ENCODE measurements at places on chromosomes 5 and 9. TPM values are rescaled to one million over a fixed set of nuclear protein-coding genes. Genes with fewer than 3 reads are reported as not detected.

Gene RMI1
- 8.5 TPM for total RNA-seq

Gene SPOCK1
- total RNA-seq, result not detected

Gene C5orf58
- not detected for total RNA-seq

Gene TICAM2
- total RNA-seq, result 13.3 TPM

Gene DDX4
- not detected for total RNA-seq

Gene TMEM171
- not detected for total RNA-seq

Gene NFX1
- 57.2 TPM for total RNA-seq

GRCh38 chr9:7273575-7273974 is 515.8 kb downstream of the KDM4C start:
- no peaks in the 10 kb centered on the region for H3K4me1 ChIP-seq
- no peaks in the 10 kb centered on the region for H3K36me3 ChIP-seq
- H3K4me3 ChIP-seq, result no peak overlapping the region
- no peak for DNase-seq

- no peaks in the 10 kb centered on the region for H3K36me3 ChIP-seq
- no peak overlapping the region for H3K27ac ChIP-seq
- no peak overlapping the region for H3K4me3 ChIP-seq
- H3K27me3 ChIP-seq, result peaks cover 2% of the 10 kb centered on the region
- DNase-seq, result no peak
Measured at GRCh38 chr9:114050226-114050568, 27.9 kb downstream of the AMBP start.

DNA sequence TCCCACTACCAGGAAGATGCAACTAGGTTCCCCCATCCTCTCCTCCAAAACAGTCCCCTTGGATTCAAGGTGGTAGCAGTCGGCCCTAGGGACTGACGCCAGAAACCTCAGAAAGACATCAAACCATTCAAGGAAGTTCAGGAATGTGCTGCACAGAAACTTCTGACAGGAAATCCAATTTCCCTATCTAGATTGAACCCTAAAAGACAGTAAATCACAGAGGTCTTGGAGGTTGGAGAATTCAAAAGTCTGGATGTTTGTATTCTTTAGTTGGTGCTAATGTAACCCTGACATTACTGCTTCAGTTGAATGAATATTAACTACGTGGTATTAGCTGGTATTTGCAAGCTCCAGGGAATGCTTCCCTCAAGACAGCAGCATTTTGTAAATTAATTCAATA is 125.3 kb downstream of the SYK start:
- peaks cover 12% of the 10 kb centered on the region for H3K4me1 ChIP-seq
- H3K4me3 ChIP-seq, result no peak overlapping the region
- no peaks in the 10 kb centered on the region for H3K36me3 ChIP-seq

- no peaks in the 10 kb centered on the region for H3K36me3 ChIP-seq
- H3K4me1 ChIP-seq, result no peaks in the 10 kb centered on the region
Measured at GRCh38 chr5:130462516-130462915, 558.3 kb downstream of the CHSY3 start.

DNA sequence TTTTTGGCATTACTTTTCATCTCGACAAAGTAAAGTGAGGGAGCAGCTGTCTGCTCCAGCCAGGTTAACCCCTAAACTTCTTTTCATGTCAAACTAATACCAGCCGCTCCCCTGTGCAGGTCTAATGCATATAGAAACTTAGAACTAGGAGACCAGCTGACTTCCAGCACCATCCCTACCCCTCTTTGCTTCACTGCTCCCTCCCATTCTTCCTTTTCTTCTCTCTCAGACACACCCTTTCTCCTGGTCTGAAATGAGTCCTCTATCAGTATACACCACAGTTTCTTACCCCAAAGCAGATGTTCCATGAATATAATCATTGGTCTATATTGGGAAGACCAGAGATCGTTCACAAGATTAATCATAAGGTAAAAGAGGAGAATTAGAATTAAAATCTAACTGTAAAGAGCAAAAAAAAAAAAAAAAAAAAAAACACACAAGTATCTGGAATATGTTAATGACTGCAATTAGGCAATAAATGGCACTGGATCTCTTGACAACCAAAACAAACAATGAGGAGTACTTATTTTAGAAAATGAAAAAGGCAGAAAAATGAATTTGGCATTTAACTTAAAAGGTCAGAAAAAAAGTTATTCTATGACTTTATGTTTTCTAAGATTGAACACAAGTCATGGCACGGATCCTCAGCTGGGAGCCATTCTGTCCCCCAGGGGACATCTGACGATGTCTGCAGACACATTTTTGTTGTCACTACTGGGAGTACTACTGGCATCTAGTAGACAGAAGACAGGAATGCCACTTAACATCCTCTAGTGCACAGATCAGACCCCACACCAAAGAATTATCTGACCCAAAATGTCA is 209.8 kb downstream of the PJA2 start:
- H3K36me3 ChIP-seq, result no peaks in the 10 kb centered on the region
- no peak for DNase-seq
- no peak overlapping the region for H3K4me3 ChIP-seq
- H3K27me3 ChIP-seq, result peaks cover 2% of the 10 kb centered on the region

DNA sequence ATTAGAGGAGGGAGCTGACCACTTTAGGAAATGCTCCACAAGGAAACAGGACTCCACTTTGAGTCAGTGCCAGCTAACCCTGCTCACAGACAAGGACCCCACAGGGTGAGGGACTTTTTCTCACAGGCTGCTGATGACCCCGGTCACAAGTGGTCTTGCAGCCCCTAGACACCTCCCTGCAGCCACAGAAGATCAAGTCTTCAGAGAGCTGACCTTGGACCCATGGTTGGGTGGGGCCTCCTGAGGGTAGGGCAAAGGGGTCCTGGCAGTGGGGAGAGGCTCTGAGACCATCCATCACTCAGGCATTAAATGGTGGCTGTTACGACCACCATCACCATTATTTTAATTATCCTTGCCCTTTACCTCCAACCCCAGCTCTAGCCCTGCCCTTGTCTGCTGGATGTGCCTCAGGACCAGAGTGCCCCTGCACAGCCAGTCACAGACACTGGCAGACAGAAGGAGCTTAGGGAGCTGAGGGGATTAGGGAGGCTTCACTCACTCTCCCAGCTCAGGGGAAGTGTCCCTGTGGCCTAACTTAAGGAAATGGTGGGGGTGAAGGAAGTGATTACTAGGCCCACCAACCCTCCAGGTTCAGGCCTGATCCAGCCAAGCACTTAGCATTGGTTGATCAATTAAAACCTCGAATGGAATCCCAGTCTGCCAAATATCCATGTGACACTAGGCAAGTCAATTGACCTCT is 1.6 kb downstream of the ACSL6 start:
- DNase-seq, result no peak
- H3K36me3 ChIP-seq, result no peaks in the 10 kb centered on the region
- peaks cover 49% of the 10 kb centered on the region for H3K27me3 ChIP-seq
- H3K4me3 ChIP-seq, result no peak overlapping the region
- no peak overlapping the region for H3K27ac ChIP-seq

DNA sequence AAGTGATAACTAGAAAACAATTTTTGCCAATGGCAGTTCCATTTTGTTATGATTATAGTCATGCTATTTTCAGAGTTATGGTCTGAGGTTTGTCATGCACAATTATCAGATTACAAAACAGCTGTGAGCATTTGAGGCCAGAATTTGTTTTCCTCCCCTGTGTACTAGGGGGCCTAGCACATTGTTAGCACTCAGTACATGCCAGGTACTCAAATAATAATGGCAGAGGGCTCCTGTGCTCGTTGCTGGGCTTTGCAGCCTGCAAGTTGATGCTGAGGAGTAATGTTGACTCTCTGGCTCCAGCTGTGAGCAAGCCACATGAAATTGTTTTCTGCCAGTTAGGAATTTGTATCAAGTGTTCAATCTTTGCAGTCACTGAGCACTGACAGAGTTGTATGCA is 6.9 kb downstream of the DNAI1 start:
- H3K4me1 ChIP-seq, result no peaks in the 10 kb centered on the region
- no peak overlapping the region for H3K27ac ChIP-seq
- no peak overlapping the region for H3K4me3 ChIP-seq
- DNase-seq, result no peak

GRCh38 chr9:100228352-100228869 is 124.3 kb downstream of the TEX10 start:
- H3K27ac ChIP-seq, result no peak overlapping the region
- H3K27me3 ChIP-seq, result no peaks in the 10 kb centered on the region
- H3K36me3 ChIP-seq, result peaks cover 56% of the 10 kb centered on the region
- H3K4me1 ChIP-seq, result peaks cover 2% of the 10 kb centered on the region

- peaks cover 3% of the 10 kb centered on the region for H3K27me3 ChIP-seq
- H3K36me3 ChIP-seq, result no peaks in the 10 kb centered on the region
- no peaks in the 10 kb centered on the region for H3K4me1 ChIP-seq
- H3K27ac ChIP-seq, result no peak overlapping the region
- no peak for DNase-seq
Measured at GRCh38 chr5:115489733-115490132, 54.8 kb downstream of the FEM1C start.

DNA sequence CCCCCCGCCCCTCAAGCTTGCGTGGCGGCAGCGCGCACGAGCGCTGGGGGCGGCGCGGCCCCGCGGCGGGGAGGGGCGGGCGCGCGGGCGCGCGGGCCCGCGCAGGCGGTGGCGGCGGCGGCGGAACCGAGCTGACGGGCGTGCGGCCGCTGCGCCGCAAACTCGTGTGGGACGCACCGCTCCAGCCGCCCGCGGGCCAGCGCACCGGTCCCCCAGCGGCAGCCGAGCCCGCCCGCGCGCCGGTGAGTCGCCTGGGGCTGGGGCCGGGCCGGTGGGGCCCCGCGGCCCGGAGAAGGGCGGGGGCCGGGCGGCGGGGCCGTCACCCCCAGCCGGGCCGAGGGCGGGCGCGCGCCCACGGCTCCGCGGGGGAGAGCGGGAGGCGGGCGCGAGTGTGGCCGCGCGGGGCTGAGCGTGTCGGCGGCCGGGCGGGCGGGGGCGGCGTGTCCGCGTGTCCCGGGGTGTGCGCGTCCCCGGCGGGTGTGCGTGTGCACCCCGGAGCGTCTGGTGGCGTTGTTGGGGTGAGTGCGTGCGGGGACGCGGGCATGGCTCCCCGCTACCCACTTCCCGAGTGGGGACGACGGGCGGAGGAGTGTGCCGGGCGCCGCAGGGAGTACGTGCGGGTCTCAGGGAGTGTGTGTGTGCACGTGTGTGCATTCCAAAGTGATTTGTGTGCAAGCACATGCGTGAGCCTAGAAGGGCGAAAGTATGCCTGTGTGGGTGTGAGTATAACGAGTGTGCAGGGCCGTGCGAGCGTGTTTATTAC is at the start of gene NEK6:
NEK6 (plus strand) TSS at position 106 of the 763 bp plus-strand sequence. CDS start 44,016 bp downstream, outside the sequence.
- H3K4me3 ChIP-seq, result peak within 1 kb of the TSS; percentile 96
- no peaks in the 10 kb centered on the region for H3K27me3 ChIP-seq
- DNase-seq, result peak; percentile 56
- H3K36me3 ChIP-seq, result peaks cover 26% of the 10 kb centered on the region
- peaks cover 87% of the 10 kb centered on the region for H3K4me1 ChIP-seq

DNA sequence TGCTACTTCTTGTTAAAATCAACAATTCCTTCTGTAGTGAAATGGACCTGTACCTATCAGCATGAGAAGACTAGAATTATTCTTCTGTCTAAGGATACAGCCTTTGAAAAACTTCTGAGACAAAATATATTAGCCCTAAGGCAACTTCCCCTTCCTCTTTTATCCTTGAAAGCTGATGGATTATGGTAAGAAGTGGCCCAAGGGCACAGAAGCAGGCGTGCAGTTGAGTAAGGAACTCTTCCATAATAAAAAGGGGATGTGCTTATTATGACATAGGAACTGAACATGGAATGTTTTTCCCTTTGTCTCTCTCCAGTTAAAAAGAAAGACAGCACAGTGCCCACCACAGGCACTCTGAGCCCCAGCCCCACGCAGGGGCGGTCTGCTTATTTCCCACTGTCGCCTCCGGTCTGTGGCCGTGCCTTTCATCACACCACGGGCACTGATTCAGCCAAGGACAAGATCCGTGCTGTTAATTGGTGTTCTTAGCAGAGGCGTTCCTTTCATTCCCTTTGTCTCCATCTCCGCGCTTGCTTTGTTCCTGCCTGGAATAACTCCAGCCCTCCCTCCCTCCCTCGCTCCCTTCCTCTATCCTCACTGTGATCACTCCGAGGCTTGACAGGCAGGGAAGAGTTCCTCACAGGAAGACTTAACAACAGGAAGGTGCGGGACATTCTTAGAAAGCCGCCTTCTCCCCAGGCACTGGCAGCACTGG is 135.9 kb upstream of the OTULINL start:
- H3K27ac ChIP-seq, result no peak overlapping the region
- no peak for DNase-seq
- H3K27me3 ChIP-seq, result no peaks in the 10 kb centered on the region
- H3K4me1 ChIP-seq, result peaks cover 5% of the 10 kb centered on the region
- H3K36me3 ChIP-seq, result peaks cover 68% of the 10 kb centered on the region
- H3K4me3 ChIP-seq, result no peak overlapping the region

DNA sequence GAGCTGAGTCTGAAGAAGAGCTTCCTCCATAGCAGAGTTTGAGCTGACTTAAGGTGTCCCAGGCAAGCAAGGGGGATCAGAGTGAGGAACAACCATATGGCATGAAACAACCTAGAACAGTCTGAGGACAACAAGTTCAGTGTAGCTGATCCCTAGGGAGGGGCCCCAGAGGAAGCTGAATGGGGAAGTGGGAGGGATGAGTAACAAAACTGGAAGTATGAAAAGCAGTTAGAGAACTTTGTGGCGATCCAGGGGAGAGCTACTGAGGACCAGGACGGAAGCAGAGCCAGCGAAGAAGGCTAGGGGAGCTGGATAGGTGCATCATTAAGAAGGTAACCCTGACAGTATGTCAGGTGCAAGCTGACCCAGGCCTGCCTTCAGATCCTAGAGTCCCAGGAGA is 580.8 kb downstream of the BNC2 start:
- H3K27me3 ChIP-seq, result no peaks in the 10 kb centered on the region
- no peak overlapping the region for H3K4me3 ChIP-seq
- no peak overlapping the region for H3K27ac ChIP-seq
- H3K4me1 ChIP-seq, result peaks cover 3% of the 10 kb centered on the region
- H3K36me3 ChIP-seq, result no peaks in the 10 kb centered on the region

- peaks cover 41% of the 10 kb centered on the region for H3K4me1 ChIP-seq
- peak overlapping the region; percentile 35 for H3K27ac ChIP-seq
- peak overlapping the region; percentile 32 for H3K4me3 ChIP-seq
- H3K27me3 ChIP-seq, result no peaks in the 10 kb centered on the region
Measured at GRCh38 chr5:173688703-173689102, 72.3 kb upstream of the BOD1 start.

DNA sequence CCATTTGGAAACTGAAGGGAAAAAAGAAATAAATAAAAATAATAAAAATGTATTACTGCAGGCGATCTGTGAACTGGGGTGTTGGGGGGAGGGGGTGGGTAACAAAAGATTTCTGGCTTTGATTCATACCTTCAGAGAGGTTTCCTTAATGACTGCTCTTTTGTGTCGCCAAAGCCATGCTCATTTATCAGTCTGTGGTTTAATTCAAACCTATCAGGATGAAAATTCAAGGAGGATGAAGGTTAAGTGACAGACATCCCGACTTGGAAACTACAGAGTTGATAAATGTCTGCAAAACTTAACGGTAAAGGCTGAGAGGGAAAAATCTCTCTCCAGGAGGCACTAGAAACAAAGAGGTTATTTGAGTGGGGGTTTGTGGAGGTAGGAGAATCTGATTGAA is 278.2 kb downstream of the PSAT1 start:
- H3K27ac ChIP-seq, result no peak overlapping the region
- H3K36me3 ChIP-seq, result no peaks in the 10 kb centered on the region
- H3K4me1 ChIP-seq, result no peaks in the 10 kb centered on the region
- no peak for DNase-seq

GRCh38 chr5:150469718-150470469 is 20.4 kb upstream of the RPS14 start:
- no peak for DNase-seq
- H3K4me1 ChIP-seq, result no peaks in the 10 kb centered on the region
- H3K27me3 ChIP-seq, result no peaks in the 10 kb centered on the region
- no peaks in the 10 kb centered on the region for H3K36me3 ChIP-seq

- H3K36me3 ChIP-seq, result no peaks in the 10 kb centered on the region
- H3K4me1 ChIP-seq, result no peaks in the 10 kb centered on the region
- no peak overlapping the region for H3K27ac ChIP-seq
- peaks cover 2% of the 10 kb centered on the region for H3K27me3 ChIP-seq
- peak; percentile 9 for DNase-seq
- H3K4me3 ChIP-seq, result no peak overlapping the region
Measured at GRCh38 chr9:134959971-134960310, 42.2 kb upstream of the FCN1 start.

Measured in activated B cell treated with CpG ODN at 0.5 μM for 24 hours (primary cell).